ENCODE measurements at places on chromosomes 6 and 20. TPM values are rescaled to one million over a fixed set of nuclear protein-coding genes. Genes with fewer than 3 reads are reported as not detected.

The BTN1A1 gene
- not detected for total RNA-seq

The PCMTD2 gene
- total RNA-seq: 44.7 TPM

The CAP2 gene
- total RNA-seq: 15.8 TPM

The SIGLEC1 gene
- not detected for total RNA-seq

DNA sequence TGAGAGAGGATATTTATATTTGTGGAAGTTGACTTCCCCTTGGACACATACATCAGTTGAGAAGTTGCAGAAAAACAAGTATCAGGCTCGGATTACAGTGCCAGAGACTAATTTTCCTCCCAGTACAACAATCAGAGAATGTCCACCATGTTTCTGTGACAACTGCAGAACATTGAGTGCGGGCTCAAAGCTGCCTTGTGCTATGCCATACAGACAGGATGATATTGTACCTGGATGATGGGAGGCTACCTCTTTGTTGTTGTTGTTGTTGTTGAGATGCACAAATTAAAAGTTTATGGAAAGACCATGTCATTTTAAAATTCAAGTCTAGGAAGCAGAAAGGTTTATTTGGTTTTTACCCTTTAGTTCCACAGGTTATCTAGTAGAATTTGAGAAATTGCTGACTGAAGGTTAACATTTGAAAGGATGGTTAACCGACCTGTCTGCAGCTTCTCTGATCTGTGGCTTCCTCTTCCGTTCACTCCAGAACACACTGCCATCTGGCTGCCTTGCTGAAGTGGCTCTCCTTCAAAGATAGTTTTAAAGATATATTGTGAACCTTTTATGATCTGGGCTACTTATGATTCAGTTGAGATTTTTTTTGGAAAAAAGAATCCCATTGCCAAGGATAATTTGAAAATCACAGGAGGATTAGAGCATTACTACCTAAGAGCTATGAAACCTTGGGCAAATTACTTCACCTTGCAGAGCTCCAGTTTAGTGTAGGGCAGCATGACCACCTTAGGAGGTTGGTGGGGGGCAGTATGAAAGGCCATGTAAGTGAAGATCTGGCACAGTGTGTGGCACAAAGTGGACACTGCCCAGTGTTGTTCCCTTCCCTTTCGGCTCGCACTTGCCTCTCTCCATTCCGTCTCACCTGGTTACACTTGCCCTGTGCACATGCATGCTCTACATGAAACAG is 15.9 kb downstream of the TMEM200A start:
- no peak for DNase-seq

- no peak for DNase-seq
Measured at GRCh38 chr6:129006724-129007514, 124.0 kb downstream of the LAMA2 start.

Data from pulmonary artery endothelial cell (primary cell).